ENCODE measurements at places on chromosomes 11 and 22.
A peak's percentile ranks its signal among the peaks of the same experiment; 100 is the strongest.

DNA sequence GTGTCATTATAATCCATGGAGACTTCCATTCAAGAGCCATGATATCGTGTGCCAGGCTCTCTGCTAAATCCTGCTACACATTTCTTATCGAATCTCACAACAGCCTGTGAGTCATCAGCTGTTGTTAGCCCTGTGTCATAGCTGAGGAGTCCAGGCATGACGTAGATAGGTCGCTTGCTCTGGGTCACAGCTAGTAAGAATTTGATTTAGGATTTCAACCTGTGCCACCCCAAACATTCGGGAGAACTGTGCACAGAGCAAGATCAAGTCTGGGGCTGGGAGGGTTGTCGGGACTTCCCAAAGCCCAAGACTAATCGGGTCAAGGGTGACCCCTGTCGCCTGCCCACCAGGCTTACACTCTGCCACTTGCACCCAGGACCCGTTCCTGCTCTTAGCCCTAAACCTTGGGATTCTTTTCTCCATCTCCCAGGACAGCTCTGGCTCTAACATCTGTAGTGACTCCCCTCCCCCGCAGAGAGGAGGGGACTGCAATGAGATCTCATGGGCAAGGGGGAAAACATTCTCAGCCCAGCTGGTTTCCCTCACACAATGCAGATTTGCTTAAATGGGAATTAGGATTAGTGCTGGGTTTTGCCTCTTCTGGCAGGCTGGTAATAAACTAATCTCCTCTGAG lies 34.3 kb downstream of the TSPAN18 start:
- no peak for DNase-seq

DNA sequence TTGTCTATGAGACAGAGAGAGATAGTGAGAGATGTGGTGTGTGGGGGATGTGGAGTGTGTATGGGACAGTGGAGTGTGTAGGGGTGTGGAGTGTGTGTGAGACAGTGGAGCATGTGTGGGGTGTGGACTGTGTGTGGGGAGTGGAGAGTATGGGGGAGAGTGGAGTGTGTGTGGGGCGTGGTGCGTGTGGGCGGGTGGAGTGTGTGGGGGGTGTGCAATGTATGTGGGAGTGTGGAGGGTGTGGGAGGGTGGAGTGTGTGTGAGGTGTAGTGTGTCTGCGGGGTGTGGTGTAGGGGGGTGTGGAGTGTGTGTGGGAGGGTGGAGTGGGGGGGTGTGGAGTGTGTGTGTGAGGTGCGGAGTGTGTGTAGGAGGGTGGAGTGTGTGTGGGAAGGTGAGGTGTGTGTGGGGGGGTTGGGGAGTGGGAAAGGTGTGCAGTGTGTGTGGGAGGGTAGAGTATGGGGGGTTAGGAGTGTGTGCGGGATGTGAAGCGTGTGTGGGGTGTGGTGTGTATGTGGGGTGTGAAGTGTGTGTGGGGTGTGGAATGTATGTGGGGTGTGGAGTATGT lies 356.9 kb downstream of the CADM1 start:
- no peak for DNase-seq

GRCh38 chr11:71238285-71238875 lies 14.0 kb downstream of the SHANK2 start:
- DNase-seq = no peak

GRCh38 chr11:35748644-35749043 lies 86.1 kb downstream of the TRIM44 start:
- no peak for DNase-seq

DNA sequence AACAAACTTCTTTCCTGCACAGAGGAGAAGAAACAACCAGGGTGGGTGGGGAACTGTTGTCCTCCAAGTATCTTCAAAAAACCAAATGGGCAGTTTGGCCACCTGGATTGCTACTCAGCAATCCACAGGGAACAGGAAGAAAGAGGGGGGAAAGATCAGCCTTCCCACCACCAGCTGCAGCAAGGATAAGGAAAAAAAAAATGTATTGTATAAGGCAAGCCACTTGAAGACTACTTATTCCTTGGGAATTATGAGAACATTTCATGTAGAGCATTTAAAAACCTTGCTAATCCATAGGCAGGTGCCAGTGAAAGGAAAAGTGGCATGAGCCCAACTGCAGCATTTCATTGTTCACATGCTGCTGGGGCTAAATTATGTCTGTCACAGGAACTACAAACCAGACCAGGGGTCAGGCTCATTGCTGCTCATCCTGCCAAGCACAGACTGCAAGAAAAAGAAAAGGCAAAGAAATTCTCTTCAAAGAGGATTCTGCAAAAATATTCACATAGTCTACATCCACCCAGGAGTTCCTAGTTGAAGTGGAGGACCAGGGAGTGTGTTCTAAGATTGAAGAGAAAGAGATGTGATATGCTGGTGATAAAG lies 2.2 kb downstream of the RAB30 start:
- no peak for DNase-seq

DNA sequence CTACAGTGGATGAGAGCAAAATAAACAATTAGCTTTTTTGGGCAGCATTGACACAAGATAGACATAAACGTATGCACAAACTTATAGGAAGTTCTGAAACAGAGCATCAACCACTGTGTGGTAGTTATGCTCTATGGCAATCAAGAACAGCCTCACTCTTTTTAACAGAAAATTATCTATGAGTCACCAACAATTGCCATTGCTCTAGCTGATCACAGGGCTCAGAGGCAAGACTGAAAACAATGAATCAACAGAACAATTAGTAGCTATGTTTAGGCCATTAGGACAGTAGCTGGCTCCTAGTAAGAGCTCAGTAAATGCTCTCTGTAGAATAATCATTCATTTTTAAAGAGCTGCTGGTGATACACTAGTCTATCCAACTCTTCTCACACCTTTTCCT lies 34.9 kb upstream of the PICALM start:
- DNase-seq = no peak

DNA sequence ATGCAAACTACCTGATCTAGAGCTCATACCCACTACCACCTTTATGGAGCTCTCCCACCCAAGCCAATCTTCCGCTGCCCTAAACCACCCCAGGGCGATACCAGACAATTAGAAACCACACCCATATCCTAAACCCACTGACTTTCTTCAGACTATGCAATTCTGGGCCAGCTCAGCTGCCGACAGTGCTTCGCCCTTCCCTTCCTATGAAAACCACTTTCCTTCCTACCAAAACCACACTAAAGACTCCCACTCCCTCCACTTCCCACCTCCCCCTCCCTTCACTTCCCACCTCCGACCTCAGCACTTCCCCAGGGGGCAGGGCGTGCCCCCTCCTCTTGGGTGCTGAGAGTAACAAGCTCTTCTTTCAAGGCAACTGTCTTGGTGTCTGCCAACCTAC lies 25.1 kb downstream of the B3GAT1 start:
- no peak for DNase-seq

DNA sequence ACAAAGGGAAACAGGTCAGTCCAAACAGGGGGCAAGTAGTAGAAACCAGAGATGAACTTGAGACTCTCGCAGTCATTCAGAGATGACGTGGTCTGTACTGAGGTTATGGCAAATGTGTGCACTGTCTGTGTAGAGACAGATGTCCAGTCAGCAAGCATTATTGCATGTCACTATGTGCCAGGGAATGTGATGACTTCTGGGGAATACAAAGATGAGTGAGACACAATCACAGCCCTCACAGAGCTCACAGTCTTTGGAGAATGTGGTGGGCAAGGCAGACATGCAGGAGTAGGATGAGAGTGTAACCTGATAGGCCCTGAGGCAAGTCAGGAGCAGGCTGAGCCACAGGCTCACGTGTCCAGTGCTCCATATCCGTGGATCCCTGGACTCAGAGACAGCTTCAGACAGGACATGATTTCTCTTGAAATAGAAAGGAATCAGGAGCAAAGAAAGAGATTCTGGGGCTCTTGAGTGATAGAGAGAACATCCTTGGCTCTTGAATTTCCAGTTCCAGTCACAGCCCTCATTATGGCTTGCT lies 550.7 kb downstream of the ETS1 start:
- DNase-seq = no peak

GRCh38 chr11:121829159-121829643 lies 286.8 kb downstream of the BLID start:
- no peak for DNase-seq

DNA sequence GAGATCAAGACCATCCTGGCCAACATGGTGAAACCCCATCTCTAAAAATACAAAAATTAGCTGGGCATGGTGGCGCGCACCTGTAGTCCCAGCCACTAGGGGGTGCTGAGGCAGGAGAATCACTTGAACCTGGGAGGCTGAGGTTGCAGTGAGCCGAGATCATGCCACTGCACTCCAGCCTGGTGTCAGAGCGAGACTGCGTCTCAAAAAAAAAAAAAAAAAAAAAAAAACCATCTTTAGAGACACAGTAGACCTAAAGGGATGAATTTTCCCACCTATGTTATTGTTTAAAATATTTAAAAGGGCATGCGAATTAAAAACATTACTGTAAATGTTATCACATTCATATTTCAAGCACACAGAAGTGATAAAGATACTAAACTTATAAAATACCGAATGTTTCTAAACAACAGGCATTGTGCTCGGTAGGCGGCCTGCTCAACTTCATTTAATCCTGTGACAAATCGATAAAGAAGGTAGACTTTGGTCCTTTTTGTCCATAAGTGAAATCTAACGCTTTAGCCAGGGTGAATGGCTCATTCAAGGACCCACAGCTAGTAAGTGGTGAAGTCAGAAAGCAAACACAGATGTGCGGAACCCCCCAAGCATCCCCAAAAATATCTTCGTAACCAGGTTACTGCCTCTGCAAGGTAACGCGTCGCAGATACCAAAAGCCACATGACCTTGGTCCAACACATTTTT lies 16.1 kb downstream of the NCAPD3 start:
- no peak for DNase-seq

GRCh38 chr11:64542172-64543125 lies 48.6 kb upstream of the SLC22A12 start:
- DNase-seq = no peak

GRCh38 chr11:15035283-15035682 lies 38.1 kb upstream of the CALCB start:
- no peak for DNase-seq

DNA sequence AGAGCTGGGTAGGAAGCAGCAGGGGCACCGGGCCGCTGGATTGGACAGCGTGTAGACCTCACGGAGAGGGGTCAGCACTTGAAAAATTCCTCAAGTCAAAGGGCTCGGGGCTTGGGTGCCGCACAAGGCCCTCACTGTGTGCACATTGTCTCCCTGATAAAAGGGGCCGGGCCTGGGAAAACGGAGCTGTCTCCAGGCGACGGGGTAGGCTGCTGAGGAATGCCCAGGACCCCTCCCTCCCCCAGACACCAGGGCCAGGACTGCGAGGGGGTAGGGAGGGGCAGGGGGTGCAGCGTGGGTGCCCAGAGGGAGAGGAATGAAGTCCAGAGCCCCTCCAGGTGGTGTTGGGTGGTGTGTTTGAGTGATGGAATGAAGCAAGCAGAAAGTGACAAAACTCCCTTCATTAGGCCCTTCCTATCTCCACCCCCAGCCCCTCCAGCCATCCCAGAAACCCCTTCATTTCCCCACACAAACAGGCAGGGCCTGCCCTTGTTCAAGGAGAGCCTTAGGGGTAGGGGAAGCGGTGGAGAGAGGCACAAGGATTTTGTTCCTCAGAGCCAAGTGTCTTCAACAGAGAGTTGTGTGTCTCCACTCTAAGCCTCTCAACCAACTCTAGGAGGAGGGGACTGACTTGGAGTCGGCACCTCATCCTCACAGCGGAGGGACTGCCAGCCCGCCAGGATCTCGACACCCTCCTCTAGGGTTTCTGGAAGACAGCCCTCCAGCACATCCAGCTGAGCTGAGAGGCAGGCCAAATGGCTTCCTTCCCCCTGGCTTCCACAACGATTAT lies 63.9 kb downstream of the SYN3 start:
- DNase-seq = no peak

- no peak for DNase-seq
These were observed 5.2 kb upstream of the LIF start for GRCh38 chr22:30251711-30252110.

GRCh38 chr22:35335936-35336781 lies 36.5 kb downstream of the TOM1 start:
- no peak for DNase-seq

- DNase-seq = no peak
These were observed 82.5 kb downstream of the SGSM3 start for GRCh38 chr22:40452730-40453487.

DNA sequence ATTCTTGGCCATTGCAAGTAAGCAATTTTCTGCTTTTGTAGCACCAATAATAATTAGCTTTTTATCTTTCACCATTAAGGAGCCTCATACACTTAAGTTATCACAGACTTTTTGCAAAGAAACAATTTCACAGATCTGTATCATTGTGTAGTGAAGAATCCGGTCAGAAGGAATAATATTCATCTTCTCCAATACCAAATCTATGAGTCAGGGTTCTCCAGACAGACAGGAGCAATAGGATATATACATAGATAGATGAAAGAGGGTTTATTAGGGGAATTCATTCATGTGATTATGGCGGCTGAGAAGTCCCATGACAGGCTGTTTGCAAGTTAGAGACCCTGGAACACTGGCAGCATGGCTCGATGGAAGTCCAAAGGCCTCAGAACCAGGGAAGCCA lies 82.9 kb upstream of the UBASH3B start:
- DNase-seq = no peak

DNA sequence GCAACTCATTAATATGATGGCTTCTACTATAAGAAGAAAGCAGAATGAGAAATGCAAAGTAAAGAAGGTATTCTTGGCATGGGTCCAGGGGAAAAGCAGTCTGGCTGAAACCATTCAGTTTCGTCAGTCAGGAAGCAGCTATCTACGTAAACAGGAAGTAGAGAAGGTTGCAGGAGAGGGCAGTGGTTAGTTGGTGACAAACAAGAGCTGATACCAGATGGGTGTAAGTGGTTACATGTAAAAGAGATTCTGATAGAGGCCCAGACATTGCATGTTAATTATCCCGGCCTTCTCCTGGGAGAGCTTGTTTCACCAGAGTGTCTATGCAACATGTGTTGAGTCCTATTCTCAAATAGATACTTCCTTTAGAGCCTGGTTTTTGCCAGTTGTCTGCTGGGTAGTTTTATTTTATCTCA lies 58.4 kb upstream of the PSMA1 start:
- peak; percentile 17 for DNase-seq

DNA sequence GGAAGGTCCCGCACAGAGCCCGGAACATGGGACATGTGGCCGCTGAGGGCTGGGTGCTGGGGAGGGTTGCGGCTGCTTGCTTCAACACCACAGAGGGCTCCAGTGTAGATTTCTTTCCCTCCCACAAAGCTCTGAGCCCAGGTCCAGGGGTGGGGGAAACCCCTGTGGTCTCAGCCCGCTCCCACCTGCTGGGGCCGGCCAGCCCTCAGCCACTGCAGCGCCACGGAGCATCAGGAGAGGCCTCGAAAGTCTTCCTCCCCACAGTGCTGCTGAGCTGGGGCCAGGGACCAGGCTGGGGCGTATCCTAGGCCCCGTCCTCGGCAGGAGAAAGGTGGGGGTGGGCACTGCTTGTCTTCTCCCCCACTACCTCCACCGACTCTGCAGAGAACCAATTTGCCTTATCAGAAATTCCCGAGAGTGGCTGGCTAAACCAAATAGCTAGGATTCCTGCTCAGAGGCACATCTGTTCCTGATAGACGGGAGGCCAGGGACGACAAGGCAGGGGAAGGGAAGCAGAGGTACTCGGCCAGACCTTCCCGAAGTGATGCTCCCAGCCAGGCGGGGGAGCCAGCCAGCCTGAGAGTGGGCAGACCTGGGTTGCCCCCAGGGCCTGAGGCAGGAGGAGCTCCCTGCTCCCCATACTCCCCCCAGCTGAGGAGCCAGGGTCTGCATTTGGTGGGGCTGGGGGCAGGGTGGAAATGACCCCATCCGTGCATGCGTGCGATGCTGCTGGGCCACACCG lies 18.7 kb downstream of the IGF2 start:
- DNase-seq = no peak

GRCh38 chr11:122920579-122920978 lies 38.0 kb downstream of the JHY start:
- no peak for DNase-seq
